Activated CD4-positive, alpha-beta memory T cell treated with anti-CD3 and anti-CD28 coated beads for 36 hours (primary cell): ENCODE measurements at places on chromosomes 4 and X. TPM values are rescaled to one million over a fixed set of nuclear protein-coding genes. Genes with fewer than 3 reads are reported as not detected.

NEIL3 gene
- 18.3 TPM for total RNA-seq

PPBP gene
- not detected for total RNA-seq

HMX1 gene
- not detected for total RNA-seq

MAGEA12 gene
- total RNA-seq: not detected
